ENCODE measurements at places on chromosomes 16 and 17. TPM values are rescaled to one million over a fixed set of nuclear protein-coding genes. Genes with fewer than 3 reads are reported as not detected.

DNA sequence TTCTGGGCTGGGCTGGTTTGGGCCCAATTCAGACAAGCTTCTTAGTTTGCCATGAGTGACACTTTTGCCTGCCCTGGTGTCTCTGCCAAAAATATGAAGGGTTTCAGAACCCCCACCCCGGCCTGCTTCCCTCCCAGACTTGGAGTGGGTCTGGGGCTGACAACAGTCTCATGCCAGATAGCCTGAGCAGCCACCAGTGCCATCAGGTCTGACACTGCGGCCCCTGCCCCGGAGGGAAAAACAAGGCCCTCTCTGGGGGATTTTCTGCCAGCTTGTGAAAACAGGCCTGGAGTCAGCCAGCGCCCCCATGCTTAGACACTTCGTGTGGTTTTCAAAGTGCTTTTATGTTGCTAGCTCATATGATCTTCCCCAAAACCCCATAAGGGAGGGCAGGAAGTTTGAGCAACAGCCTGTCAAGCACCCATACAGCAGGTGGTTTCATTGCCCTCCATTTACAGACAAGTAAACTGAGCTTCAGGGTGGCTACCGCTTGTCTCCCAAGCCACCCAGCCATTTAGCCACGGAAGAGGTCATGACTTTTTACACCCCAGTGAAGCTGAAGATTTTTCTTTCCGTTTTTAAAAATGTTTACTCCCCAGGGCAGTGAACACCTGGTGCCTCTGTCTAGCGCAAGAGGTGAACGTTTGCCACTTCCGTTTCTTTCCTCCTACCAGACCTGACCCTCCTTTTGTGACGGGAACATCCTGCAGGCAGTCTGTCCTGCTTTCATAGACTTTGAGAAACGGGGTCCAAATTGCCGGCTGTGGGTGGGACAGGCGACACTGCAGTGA is 300.6 kb downstream of the SEC14L1 start:
- peak overlapping the region; percentile 94 for H3K27ac ChIP-seq
- H3K4me1 ChIP-seq = peaks cover 97% of the 10 kb centered on the region
- H3K27me3 ChIP-seq = no peaks in the 10 kb centered on the region
- DNase-seq = peak; percentile 81

DNA sequence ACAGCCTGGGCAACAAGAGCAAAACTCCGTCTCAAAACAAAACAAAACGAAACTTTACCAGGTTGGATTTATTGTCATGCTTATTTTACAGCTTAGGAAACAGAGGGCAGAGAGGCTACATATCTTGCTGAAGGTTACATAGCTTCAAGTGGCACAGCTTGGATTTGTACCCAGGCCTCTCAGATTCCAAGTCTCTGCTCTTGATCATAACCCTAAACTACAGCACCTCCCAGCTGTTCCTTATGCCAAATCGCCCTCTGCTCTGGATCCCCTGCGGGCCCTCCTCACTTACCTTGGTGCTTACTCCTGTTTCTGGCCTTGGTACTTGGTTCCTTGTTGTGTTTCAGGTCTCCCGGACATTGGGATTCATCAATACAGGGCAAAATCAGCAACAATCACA is 11.7 kb upstream of the CUEDC1 start:
- no peak for DNase-seq
- H3K36me3 ChIP-seq = no peaks in the 10 kb centered on the region

GRCh38 chr16:73020409-73020884 is 27.5 kb downstream of the ZFHX3 start:
- H3K27ac ChIP-seq = no peak overlapping the region

EMP2 gene
- not detected for total RNA-seq
